Astrocyte (in vitro differentiated cells and primary cell): ENCODE measurements at places on chromosomes 1 and 21. TPM values are rescaled to one million over a fixed set of nuclear protein-coding genes. Genes with fewer than 3 reads are reported as not detected.

Gene NCF2
- 4.3 and 4.9 TPM in 2 replicates for total RNA-seq

- peak; percentile 36 for DNase-seq
These were observed 231.7 kb upstream of the B3GALT2 start for GRCh38 chr1:193417945-193418744.

Gene S100A9
- 1.8 TPM in 1 of 2 replicates, not detected in the other for total RNA-seq

GRCh38 chr1:19940486-19941205 is 17.2 kb upstream of the PLA2G2E start:
- DNase-seq: no peak

DNA sequence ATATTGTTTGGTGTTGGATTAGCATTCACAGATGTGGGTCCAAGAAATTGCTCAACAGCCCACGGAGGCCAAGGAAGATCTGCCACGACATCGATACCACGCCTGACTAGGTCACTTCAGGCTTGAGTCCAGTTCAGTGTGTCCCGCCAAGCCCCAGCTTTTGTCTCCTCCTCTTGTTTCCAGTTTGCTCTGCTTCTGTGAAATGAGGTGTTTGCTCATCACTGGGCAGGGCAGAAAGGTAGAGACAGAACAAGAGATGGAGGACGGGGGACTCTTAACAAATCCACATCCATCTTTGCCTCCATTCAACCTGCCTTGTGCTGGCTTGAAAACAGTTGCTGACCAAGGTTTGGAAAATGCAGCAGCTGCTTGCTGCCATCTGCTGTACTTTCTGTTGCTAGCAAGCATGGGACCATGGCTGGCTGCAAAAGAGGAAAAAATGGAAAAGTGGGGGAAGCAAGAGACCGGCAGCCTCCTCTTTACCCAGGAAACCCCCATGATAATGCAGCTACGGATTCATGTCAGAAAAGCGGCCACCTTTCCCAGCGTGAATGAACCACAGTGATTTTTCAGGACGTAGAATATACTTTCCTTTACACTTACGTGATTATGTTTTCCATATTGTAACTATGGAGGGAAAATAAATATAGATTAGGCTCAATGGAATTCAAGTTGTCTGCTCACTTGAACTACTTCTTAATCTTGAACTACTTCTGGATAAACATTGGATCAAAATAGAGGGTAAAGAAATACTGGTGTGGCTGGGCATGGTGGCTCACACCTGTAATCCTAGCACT is 80.2 kb upstream of the GREM2 start:
- peak; percentile 36 for DNase-seq

GRCh38 chr1:230772457-230773395 is 25.5 kb downstream of the CAPN9 start:
- peak; percentile 34 for DNase-seq

DNA sequence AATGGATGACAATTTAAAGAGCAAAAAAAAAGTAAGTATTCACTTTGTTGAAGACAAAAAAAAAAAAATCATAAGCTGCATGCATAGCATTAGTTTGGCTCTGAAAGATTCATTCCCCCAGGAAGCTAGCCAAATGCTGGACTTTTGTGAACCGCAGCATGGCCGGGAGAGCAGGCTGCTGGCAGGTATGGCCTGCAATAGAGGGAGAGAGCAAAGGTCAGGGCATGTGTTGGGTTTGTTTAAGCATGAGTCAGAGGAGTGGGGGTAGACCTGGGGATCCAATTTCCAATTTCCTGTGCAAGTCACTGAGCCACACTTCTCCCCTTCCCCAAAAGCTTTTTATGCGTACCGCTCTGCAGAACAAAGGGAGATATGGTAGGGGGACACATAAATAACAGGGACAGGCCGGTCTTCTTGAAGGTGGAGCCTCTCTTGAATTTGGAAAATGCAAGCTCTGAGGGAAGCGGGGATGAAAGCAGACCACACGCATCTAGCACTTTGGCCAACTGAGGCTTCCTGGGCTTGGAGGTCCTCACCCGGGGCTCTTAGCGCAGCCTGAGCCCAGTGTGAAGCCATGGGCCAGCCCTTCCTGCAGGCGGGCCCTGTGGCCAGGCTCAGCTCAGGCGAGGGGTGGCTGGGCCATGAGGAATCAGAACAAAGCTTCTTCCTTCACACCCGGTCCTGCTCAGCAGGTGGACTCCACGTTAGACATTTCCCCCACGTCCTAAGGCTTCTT is 171.1 kb downstream of the TOMM20 start:
- DNase-seq: peak; percentile 97

DNA sequence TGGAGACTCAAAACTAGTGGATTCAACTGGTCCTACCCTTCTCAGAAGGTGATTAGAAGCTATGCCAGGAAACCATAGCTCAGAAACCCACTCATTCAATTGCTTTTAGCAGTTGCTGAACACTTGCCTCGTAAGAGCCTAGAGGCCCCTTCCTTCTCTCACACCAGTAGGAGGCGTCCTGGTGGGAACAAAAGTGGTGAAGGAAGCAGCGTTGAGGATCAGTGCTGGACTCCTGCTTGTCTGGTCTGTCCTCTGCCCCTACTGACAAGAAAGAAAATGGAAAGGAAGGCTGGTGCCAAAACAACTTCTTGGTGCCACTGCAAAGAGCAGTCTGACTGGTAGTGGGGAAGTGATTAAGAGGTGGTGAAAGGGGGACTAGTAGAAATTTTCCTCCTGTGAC is 269.7 kb downstream of the LMO4 start:
- no peak for DNase-seq

DNA sequence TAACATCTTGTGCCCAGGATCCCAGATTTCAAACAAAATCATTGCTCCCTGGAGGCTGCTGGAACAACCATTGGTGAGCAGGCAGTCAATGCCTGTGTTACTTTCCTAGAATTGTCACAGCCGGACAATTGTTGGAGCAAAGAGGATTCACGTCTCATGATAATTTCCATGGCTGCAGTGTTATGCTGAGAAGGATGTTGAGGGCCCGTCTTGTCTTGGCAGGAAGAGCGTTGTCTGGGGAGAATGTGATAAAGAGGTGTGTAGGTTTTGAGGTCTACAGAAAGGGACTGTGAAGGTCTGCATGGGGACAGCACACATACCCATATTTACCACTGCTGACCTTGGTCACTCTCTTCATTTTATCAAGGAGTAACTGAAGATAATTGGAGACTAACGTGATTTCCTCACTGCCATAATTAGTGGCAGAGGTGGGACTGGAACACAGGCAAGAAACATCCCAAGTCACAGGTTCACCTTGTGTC is 6.3 kb downstream of the MECR start:
- DNase-seq: no peak

- no peak for DNase-seq
These were observed 87.1 kb upstream of the ZNF281 start for GRCh38 chr1:200496937-200497336.

- DNase-seq: no peak
These were observed 149.2 kb downstream of the RASAL2 start for GRCh38 chr1:178243119-178243518.

Gene PM20D1
- not detected in 2 replicates for total RNA-seq

DNA sequence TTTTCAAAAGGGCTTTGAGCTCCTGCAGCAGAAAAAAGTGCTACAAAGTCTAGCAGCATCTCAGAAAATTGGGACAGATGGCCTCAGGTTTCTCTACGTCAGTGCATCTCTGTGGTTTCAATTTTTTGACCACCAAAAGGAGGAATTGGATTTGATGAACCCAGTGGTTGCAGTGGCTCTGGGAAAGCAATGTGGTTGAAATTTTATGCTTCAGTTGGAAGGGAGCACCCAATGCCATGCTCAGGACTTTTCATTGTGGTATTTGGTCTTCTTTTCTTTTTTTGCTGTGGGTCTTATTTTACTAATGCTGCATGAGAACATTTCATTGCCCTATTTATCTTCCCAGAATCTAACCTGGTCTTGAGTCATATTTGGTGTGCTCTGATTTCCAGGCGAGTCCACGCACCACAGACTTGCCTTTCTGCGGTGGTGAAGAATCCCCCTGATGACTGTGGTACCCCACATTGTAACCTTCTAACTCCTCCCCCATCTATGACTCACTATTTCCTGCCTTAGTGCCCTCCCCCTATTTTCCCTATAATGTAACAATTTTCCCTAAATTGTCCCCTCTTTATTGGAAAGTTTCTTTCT is 56.7 kb downstream of the S1PR1 start:
- DNase-seq: peak; percentile 87

Gene USH2A
- 0.02 TPM in 2 replicates for total RNA-seq

GRCh38 chr1:213201380-213202155 is 150.5 kb downstream of the RPS6KC1 start:
- DNase-seq: no peak

DNA sequence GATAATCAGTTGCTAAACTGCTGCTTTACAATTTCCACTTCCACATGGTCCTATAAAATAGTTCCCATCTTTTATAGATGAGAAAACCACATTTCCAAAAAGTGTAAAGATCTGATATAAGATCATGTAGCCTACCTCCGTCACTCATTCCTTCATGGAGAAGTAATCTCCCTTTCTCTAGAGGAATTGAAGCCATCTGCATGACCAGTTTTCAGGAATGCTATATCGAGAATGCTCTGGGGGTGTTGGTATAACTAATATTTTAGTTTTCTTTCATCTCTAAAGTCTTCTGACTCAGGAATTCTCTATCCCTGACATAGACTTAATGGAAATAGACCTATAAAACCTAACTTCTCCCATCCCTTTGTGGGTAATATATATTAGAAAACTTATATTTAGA is 173.0 kb upstream of the UBE2U start:
- peak; percentile 55 for DNase-seq

Gene NCAM2
- total RNA-seq: 4.6 and 6.8 TPM in 2 replicates

Gene CFHR4
- total RNA-seq: not detected in 2 replicates

Gene FALEC
- total RNA-seq: 0.43 TPM in 1 of 2 replicates, not detected in the other

GRCh38 chr1:32240140-32240951 is 6.7 kb upstream of the FAM167B start:
- DNase-seq: peak; percentile 27

Gene HSF2BP
- total RNA-seq: 3.2 TPM in 2 replicates

Gene CC2D1B
- 22.1 and 25.6 TPM in 2 replicates for total RNA-seq

Gene SLC16A4
- 14.1 and 14.8 TPM in 2 replicates for total RNA-seq

DNA sequence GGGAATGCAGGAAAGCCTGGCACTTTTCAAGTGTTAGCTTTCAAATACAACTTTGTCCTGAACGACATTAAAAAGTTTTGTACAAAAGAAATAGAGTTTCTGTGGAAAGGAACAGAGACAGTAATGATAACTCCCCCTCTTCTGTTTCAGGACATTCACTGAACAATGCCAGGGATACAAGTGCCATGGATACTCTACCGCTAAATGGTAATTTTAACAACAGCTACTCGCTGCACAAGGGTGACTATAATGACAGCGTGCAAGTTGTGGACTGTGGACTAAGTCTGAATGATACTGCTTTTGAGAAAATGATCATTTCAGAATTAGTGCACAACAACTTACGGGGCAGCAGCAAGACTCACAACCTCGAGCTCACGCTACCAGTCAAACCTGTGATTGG is 189.5 kb downstream of the ADGRL2 start:
- no peak for DNase-seq

Gene SYDE2
- total RNA-seq: 8.1 and 9.9 TPM in 2 replicates

DNA sequence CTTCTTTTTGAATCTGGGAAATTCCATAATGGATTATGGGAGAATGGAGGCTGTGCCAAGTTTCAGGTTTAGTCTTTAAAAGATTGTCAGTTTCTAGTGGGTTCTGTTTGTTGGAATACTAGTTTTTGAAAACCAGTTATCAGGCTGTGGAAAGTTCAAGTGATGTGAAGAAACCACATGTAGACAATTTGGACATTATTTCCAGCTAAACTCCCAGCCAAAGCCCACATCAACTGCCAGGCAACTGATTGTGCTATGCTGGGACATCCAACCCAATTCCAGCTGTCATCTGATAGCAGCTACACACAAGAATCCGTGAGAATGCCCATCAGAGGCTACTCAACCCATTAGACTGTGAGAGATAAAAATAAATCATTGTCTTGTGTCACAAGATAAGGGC is 546.1 kb upstream of the ADAMTS5 start:
- DNase-seq: peak; percentile 49

GRCh38 chr1:244945109-244945671 is 80.8 kb upstream of the HNRNPU start:
- DNase-seq: no peak

DNA sequence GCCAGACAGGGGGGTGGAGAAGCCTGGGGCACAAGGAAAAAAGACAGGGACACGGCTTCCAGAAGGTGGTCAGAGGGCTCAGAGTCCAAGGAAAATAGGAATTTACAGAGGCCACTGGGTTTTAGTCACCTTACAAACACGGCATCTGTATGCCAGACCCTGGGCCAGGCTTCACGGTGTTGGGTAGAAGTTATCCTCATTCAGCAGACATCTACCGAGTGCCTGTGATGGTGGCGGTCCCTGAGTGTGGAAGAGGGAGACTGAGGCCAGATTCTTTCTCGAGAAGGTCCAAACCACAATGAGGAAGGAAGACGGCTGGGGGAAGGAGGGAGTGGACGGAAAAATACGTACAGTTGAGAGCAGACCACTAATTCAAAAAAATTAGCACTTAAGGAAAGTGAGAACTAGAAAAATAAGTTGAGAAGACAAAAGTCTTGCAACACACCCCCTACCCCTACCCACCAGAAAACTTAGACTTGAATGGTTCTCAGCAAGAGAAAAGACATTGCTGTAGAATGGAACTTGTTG is 864 bp upstream of the BTG2 start:
- DNase-seq: no peak

GRCh38 chr1:25718732-25719131 is 81.3 kb upstream of the SELENON start:
- no peak for DNase-seq

Gene APP
- 785 and 823 TPM in 2 replicates for total RNA-seq

DNA sequence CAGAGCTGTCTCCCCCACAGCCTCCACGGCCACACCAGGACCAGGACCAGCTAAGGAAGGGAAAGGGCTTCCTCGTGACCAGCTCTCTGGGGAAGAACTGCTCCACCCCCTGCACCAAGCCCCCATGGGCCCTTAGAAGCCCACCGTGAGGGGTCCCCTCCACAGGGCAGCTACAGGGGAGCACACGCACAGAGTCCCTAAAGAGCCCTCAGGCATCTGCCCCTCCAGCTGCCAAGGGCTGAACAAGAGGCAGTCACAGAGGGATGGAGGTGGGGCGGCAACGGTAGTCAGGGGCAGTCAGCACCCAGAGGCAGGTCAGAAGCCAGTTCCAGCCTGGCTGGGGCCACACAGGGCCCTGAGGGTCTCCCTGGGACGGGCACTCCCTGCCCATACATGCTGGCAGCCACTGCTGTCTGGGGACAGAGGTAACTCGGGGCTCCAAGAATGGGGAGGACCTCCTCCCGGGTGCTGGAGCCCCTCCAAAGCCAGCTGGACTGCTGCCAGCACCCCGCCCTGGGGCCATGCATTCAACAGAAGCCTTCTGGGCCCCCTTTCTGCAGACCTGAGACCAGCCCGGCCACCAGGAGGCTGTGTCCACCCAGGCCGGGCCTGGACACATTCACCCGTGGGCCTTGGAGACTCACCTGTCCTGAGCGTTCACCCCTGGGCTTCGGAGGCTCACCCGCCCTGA is 18.7 kb downstream of the SLC19A1 start:
- no peak for DNase-seq

- peak; percentile 23 for DNase-seq
These were observed 19.8 kb downstream of the ATP6V1G3 start for GRCh38 chr1:198520524-198521254.

GRCh38 chr1:241356187-241356518 is 852 bp downstream of the RGS7 start:
- no peak for DNase-seq

Gene ZNF684
- 3.9 and 5.8 TPM in 2 replicates for total RNA-seq

- DNase-seq: peak; percentile 34
These were observed 14.9 kb upstream of the HMGCS2 start for GRCh38 chr1:119783354-119784185.
